ENCODE measurements at places on chromosomes 4 and X.

DNA sequence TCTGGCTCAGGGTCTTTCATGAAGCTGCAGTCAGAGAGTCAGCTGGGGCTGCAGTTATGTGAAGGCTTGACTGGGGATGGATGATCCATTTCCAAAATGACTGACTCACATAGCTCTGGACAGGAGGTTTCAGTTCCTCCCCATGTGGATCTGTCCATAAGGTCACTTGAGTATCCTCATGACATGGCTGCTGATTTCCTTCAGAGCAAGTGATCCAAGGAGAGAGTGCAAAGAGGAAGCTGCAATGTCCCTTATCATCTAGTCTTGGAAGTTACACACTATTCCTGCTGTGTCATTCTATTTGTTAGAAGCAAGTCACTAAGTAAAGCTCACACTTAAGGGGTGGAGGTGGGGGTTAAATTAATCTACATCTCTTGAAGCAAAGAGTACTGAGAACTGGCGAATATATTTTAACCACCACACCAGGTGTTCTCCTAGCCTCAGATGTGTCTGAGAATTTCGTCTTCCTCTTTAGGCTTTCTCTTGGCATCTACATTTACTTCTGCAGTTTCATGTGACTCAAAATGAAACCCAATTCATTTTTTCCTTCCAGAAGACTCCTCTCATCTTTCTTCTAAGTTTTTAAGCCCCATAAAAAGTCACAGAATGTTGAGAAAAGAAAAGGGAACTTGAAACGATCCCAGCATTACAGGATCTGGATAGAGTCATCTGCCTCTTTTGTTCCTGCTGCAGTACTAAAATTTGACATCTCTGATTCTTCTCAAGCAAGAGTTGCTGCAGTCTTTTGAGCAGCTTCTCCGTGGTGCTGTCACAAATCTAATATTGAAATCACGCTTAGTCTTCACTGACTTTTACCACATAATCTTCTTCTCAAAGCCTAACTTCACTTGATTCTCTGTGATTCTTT lies 3.8 kb upstream of the GRPR start:
- DNase-seq = no peak

DNA sequence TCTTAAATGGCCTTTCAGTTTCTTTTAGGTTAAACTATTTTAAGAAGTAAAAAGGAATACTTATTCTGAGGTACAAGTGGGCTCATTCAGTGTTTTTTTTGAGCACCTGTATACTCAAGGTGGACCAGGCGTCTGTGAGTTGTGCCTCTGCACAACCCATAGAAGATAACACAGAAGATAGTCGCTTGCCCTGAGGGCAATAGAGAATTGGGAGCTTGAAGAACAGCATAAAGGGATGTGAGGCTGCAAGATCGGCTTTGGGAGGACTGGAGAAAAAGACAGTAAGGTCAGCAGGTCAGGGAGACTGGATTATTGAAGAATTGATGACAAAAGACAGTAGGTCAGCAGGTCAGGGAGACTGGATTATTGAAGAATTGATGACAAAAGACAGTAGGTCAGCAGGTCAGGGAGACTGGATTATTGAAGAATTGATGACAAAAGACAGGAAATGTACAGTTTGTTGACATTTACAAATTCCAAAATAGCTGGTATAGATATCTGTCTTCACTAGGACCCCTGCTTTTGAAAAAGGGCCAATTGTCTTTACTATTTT lies 3.1 kb downstream of the CPE start:
- no peak for DNase-seq

- no peak for DNase-seq
Measured at GRCh38 chrX:134735015-134735414, 76.7 kb upstream of the PLAC1 start.

GRCh38 chr4:176142253-176142652 lies 53.1 kb downstream of the SPATA4 start:
- DNase-seq = no peak

DNA sequence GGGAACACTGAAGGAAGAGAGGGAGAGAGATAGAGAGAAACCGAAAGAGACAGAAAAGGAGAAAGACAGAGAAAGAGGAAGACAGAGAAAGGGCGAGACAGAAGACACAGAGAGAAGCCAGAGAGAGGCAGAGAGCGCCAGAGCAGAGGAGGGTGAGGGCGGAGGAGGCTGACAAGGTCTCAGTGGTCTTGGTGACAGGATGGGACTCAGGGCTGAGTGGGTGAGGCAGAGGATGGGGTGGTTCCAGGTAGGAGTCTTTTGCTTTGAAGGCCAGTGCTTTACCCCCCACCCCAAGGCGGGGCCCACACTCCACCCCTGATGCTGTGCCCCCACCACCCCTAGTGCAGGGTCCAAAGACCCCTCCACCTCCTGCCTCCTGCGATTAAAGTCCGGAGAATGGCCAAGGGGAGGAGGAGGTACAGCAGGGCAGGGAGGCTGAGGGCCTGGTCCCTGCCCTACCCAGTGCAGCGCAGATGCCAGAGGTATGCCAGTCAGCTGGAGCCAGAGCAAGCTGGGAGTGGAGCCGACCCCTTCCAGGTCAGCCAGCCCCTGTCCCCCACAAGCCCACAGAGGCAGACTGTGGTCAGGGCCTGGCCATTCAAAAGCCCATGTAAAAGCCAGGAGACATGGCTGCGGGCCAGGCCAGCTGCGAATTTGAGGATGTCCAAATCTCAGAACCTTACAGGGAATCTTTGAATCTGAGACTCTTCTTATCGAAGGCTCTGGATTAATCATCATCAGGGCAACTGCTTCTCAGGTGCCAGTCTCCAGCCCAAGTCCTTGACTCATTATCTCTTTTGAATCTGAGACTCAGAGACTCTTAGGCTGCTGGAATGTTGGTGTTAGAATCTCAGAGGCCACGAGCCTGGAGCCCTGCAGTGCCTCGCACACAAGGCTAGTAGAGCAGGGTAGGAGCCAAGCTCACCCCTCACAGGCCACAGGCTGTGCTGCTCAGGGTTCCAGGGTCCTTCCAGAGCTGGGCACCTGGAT lies 758 bp downstream of the IQSEC2 start:
- DNase-seq = no peak

DNA sequence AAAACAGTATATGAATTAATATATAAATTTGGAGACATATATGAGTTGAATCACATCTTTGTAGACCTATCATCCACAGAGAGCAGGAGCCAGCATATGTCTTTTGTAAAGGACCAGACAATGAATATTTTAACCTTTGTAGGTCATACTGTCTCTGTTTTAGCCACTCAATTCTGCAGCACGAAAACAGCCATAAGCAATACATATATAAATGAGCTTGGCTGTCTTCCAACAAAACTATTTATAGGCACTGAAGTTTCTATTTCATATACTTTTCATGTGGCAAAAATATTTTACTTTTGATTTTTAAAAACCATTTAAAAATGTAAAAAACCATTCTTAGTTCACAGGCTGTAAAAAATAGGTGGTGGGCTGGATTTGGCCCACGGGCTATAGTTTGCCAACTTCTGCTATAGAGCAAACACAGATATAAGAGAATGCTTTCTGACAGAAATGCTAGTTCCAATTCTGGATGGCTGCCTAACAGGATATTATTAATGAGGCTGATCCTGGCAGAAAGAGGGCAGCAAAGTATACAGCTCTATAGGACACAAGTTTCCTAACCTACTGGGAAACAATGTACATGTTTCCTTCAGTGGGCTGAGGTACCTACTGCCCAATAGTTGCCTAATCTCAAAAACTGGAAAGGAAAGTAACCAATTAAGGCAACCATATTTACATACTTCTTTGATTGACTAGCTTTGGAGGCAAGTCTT lies 58.1 kb upstream of the UCP1 start:
- DNase-seq = no peak

DNA sequence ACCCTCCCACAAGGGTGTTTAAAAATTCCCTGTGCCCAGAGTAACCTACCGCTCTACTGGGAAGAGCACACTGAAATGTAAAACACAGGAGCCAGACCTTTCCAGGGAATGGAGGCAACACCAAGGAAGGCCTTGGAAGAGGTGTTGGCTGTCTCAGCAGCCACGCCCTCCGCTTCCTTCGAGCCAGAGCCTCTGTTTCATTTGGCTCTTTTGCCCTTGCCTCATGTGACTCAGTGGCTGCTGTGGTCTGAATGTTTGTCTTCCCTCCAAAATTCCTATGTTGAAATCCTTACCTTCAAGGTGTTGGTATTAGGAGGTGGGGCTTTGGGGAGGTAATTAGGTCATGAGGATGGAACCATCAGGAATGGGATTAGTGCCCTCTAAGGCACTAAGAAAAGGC lies 11.3 kb downstream of the SCD5 start:
- no peak for DNase-seq

GRCh38 chr4:145195167-145195952 lies 15.0 kb upstream of the OTUD4 start:
- DNase-seq = no peak

GRCh38 chr4:22407361-22407760 lies 108.5 kb downstream of the ADGRA3 start:
- DNase-seq = no peak

DNA sequence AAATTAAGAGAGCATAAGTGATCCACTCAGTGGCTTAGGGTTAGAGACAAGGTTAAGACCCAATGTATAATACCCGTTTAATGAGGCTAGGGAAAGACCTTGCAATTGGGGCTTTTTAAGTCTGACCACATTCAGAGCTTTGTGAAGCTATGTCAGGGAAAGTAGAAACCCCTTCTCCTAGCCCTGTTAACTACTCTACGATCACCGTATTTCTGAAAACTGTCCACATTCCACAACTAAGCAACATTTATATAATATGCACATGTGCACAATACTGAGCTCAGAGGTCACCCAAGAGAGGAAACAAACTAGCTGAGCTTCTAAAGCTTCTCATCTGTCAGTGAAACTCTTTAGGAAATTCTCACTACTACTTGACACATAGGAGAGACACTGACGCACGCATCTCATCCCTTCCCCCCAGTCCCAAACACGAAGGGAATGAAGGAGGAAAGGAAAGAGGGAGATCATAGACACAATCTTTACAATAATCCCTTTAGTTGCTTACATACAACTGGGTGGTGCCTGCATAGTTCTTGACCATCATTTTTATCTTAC lies 56.2 kb downstream of the METTL14 start:
- DNase-seq = no peak

Measured in D721Med (cell line).